Sigmoid colon (tissue), 7 donors: ENCODE measurements at places on chromosomes 13 and 19.

- no peak for DNase-seq
Measured at GRCh38 chr13:24039621-24040475, 120.7 kb upstream of the SPATA13 start.

GRCh38 chr13:106275446-106276032 is 259.9 kb downstream of the EFNB2 start:
- DNase-seq: no peak

- DNase-seq: peak; percentile 99
Measured at GRCh38 chr19:21835810-21836444, at the start of gene ZNF43. Gene ZNF43, minus strand, starts transcription at chr19:21836182. Its CDS starts 144 bp downstream, at chr19:21836038.

- DNase-seq: peak; percentile 77
Measured at GRCh38 chr19:18397242-18398202, at the start of gene LRRC25. Gene LRRC25, minus strand, starts transcription at chr19:18397622. Its CDS starts 659 bp downstream, at chr19:18396963.

- no peak for DNase-seq
Measured at GRCh38 chr13:26229080-26229615, 7.0 kb upstream of the RNF6 start.

GRCh38 chr13:59363313-59363712 is 800.4 kb downstream of the DIAPH3 start:
- no peak for DNase-seq

DNA sequence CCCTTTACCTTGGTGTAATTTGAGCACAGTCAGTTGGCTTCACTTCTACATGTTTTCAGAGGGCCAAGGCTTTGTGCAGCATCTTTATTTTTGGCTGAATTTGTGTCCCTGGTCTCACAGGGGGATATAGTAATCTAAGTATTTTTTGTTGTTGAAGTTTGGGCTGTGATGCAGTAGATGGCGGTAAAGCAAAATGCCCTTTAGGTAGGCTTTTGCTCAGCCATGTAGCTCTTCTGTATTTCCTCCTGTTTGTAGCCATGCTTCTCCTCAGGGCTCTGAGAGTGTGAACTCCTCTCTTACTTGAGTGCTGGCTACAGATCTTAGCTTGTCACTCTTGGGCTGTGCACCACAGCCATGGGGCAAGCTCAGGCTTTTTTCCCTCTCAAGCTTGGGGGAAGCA is 328.6 kb downstream of the SLITRK5 start:
- DNase-seq: no peak

DNA sequence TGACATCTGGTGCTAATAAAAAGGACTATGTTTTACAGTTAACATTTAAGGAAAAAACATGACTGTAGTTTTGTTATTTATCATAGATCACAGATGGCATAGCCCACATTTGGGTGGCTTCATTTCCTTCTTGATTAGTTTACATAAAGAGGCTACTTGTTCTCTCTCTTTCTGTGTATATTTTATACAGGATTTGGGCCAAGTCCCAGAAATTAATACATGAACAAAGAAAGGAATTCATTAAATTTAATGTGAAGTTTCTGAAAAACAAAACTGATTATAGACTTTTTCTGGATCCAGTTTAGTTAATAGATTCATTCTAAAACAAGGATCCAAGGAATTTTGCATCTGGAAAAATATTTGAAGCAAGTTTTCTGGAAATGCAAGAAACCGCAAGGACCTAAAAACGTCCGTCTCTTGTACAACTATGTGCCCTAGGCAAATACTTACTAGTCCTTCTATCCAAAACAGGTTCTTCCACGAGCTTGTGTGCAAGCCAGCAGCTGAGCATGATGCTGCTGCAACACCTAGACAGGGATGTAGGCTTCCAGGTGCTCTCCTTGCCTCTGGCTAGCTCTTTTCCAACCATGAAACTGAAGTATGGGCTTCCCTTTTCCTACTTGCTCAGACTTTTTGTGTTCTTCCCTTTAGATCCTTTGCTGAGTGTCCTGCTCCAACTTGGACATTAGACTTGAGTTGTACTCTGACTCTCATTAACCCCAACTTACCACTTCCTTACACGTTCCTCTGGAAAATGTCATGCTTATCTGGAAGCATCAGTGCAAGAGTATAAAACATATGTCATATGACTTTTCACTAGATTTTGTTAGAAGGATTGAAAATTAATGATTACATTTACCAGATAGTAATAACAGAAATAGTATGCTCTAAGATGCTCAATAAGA is 161.5 kb upstream of the STARD13 start:
- DNase-seq: no peak

DNA sequence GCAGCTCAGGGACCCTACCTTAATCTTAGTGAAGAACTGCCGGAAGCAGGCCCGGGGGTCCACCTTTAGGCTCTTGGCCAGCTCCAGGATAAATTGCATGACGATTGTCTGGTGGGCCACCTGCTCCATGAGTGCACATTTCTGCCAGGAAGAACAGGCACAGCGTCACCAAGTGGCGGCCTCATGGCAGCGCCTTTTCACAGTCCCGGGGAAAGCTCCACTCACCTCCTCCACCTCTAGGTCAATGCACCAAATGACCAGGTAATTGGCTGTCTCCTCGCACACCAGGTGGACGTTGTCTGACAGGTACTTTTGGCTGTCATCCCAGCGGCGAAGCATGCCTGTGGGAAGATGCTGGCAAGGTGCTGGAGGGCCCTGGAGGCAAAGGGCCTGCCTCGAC is 8.3 kb downstream of the CDC37 start:
- no peak for DNase-seq

- DNase-seq: no peak
Measured at GRCh38 chr19:6060600-6061375, 49.5 kb downstream of the RFX2 start.

GRCh38 chr13:76823969-76824368 is 62.2 kb downstream of the KCTD12 start:
- DNase-seq: no peak

- DNase-seq: no peak
Measured at GRCh38 chr13:41516760-41517159, 59.4 kb downstream of the RGCC start.

DNA sequence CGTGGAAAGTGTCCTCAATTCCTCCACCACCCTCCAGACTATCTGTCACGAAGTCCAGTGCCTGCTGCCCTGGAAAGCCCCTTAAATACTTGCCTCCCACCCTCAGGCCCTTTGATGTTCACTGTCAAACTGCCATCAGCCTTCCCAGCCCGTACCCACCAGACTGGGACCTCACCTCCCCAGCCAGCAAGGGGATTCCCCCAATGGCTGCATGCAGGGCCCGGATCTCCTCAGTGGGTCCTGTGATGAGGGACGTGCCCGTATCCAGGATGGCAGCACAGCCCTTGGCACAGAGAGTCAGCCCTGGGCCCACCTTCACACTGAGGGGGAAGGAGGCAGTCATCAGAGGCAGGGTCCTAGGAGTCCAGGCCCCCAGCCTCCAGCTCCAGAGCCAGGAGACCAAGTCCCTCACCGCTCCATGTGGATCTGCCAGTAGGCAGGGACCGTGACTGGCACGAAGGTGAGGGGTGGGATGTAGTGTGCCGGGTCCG is 6.1 kb downstream of the NAPSA start:
- no peak for DNase-seq

- DNase-seq: no peak
Measured at GRCh38 chr13:72952529-72953141, 106.2 kb upstream of the KLF5 start.

DNA sequence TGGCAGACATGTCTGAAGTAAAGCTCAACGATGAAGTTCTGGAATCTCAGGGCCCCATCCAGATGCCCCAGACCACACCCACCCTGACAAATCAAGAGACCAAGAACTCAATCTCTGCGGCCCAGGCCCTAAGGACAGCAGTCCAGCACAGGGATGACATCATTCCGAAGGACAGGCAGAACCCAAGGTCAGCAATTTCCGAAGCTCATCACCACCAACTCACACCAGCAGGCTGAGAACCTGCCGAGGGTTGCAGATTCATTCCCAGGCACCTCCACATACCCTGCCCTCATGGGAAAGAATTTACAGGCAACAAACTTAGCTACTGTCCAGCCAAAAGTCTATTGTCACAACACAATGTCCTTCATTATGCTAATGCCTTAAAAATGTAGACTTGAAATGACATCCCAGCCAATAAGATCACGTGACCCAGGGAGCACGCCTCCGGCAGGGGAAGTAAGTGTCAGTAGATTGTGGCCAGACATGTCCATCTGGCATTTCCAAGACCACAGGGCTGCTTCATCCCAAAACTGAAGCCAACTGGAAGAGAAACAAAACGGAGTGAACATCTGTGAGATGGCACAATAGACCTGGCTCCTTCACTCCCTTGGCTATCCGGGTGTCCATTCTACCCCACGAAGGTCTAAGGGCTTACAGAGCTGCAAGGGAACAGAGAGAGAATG is 98.8 kb downstream of the CRYL1 start:
- no peak for DNase-seq

DNA sequence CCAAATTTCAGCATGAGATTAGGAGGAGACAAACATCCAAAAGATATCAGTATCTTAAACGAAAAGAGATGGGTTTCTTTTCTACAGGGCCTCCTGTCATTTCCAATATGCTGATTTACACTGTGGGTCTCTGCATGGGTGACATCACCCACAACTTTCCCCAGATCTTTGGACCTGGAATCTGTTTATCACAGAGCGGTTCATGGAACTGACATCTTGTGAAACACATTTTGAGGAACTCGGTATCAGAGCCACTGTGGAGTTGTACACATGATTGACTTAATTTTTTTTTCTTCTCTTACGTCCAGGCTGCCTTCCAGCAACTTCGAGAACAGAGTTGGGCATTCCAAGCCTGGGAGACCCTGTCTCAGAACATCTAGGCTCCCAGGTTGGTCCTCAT is 80.2 kb upstream of the SERP2 start:
- DNase-seq: no peak

DNA sequence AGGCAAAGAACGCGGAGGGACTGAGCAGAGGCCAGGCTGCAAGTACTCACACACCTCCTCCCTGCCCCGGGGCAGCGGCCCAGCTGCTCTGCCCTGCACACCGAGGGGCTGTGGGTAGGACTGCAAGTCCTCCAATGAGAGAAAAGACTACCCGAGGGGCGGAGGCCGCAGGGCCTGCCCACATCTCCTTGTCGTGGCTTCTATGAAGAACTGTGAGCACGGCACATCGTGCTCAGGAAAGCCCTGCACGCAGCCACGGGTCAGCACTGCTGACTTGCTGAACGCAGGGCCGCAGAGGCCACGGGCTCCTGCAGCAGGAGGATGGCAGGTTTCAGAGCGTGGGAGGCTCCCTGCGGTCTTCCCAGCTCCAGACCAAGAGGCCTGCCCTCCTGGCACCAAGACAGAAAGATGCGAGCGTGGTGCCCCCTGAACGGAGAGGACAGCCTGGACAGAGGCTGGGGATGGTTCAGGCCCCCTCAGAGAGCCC is 37.4 kb downstream of the CEBPG start:
- no peak for DNase-seq

DNA sequence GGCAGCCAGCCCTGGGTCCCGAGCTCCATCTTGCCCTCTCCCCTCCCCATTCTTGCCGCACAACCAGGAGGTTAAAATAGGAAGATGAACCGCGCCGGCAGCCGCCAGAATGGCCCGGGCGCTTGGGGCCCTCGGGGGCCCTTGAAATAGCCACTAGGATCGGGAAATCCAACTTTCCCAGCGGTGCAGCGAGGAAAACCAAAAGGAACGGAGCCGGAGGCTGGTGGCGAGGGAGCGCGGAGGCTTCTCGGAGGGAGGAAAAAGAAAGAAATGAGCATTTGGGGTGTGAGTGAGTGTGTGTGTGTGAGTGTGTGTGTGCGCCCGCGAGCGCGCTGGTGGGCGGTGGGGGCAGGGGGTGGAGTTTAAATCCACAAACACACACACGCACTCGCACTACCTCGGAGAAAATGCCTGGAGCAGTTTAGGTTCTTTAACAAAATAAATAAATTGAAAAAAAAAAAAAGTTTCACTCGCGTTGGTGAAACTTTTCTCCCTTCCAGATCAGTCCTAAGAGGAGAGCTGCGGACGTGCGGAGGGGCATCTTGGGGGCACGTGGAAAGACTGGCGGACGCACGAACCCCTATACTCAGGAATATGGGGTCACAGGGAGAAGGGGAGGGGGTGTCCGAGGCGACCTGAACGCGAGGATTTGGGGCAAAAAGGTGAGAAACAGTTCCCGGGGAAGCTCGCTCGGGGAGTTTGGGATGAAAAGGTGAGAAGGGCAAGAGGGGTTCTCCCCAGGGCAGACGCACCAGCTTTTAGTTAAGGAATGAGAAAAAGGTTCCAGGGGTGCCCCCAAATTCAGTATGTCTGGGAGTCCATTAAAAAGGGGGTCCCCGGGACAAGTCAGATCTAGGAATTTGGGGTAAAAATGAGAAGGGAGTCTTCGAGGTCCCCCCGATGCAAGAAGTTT is 1.3 kb downstream of the RFX2 start:
- peak; percentile 90 for DNase-seq

DNA sequence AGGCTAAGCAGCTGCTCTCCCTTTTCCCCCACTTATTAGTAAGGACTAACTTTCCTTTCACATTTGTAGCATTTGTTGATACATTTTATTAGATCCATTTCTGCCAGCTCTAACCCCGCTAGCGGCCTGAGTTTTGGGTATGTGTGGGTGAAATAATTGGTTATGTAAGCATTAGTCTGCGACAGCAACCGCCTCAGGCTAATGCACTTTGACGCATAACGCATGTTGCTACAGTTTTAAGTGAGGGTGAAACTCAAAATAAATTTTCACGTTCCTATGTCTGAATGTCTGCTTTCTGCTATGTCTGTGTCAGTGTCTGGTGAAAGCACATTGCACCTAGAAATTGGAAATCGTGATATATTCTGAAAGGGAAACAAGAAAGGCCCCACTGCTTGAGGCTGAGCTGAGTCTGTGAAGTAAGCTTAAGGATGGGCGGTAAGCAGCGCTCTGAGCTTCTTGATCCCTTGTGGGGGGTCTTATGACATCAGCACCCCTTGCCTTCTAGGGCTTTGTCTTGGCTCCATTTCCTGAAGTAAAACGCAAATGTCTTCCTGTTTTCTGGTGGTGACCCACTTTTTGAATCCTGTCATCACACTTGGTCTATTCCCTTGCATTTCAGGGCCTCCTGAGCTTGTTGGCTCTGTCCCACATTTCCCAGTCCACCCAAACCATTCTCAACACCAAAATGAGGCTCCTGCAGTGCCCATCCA is 648.3 kb upstream of the ARGLU1 start:
- DNase-seq: no peak

DNA sequence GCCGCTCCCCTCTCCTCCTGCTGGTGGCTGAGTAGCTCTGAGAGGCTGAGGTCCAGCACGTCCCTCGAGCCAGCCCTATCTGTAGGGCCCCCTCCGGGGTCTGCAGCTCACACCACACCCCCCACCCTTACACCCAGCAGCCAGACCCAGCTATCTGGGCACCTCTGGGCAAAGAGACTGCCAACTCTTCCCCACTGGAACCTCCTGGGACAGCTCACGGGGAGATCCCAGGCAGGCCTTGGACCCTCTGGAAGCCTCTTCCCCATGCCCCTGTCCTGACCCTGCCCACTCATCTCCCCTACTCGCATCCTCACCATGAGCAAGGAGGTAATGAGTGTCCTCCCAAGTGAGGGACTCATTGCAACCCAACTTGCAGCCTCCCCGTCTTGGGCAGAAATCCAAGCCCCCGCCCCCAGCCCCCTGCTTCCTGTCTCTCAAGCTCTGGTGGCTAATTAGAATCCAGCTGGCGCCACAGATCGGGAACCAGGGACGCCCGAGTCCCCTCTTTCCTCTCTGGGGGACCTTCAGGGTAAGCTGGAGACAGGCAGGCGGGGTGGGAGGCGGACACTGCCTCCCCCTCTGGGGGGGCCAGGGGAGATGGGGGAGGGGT is 22.1 kb downstream of the ADGRL1 start:
- DNase-seq: no peak

GRCh38 chr19:14555918-14556661 is 15.8 kb downstream of the NDUFB7 start:
- no peak for DNase-seq
